ENCODE measurements at places on chromosomes 7 and 10. TPM values are rescaled to one million over a fixed set of nuclear protein-coding genes. Genes with fewer than 3 reads are reported as not detected.

- no peak for ATAC-seq
Measured at GRCh38 chr10:70781461-70782051, 3.6 kb downstream of the TBATA start.

The TMEM270 gene
- total RNA-seq = not detected

DNA sequence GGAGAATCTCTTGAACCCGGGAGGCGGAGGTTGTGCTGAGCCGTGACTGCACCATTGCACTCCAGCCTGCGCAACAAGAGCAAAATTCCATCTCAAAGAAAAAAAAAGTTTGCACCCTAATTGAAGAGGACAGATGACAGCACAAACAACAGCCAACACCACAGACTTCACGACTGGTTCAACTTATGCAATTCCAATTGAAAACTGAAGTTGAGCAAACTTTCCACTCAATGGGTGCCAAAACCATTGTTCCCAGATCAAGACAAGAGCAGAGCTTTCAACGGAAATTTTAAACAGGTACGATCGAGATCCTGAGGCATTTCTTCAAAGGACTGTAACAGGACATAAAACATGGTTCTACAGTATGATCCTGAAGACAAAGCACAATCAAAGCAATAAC, 149.7 kb downstream of the KMT2E start:
- no peak for ATAC-seq

DNA sequence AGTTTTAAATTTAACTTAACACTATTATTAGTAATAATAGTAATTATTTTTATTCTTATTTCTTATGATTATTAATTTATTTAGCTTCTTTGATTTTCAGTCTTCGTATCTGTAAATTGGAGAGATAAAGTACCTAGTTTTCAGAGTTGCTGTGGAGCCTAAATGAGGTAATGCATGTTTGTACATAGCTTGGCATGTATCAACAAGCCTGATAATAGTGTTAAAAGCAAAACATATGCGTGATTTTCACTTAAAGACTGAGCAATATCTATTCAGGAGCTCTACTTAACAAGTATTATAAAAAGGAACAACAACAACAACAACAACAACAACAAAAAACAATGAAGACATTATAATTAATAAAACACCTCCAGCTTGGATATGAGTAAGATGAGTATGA, 12.4 kb downstream of the CALCR start:
- ATAC-seq = no peak

The DOCK1 gene
- total RNA-seq = 28.6 TPM

- ATAC-seq = peak; percentile 44
Measured at GRCh38 chr10:63628526-63629362, 107.5 kb downstream of the REEP3 start.

- ATAC-seq = peak; percentile 43
Measured at GRCh38 chr10:122142641-122143237, 128.4 kb upstream of the BTBD16 start.

- ATAC-seq = no peak
Measured at GRCh38 chr10:30784524-30784896, 155.0 kb upstream of the LYZL2 start.

DNA sequence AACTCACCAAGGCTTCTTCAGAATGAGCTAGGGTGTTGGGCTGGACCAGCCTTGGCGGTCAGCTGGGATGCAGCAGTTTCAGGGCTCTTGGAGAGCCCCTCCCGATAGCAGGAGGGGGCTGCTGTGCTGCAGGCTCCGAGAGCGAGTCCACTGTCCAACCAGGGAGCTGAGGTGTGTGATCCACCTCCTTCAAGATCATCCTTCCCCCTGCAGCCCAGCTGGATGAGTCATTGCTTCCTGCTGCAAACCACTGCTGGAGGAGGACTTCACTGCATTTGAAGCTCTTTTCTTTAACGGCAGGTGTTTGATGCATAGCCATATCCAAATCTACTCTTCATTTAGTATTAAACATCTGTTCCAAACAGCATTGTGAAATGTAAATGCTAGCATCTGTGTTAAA, 54.2 kb upstream of the EBF3 start:
- peak; percentile 84 for ATAC-seq

- no peak for ATAC-seq
Measured at GRCh38 chr7:46192271-46192670, 271.2 kb upstream of the IGFBP3 start.

DNA sequence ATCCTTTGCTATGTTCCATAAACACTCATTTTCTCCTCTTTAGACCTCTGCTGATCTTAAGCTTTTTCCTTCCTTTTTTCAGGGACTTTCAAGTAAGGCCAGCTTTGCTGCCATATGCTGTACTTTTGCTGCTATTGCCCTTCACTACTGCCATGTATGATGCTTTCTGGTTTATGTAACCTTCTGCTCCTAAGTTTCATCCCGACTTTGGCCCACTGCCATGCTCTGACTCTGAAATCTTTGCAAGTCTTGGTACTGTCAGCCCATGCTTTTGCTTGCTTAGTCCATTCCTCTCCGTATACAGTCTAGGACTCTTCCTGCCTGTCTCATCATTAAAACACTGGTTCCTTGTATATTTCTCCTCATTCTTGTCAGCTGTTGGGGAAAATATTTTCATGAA, 152.4 kb downstream of the RNF133 start:
- ATAC-seq = no peak

DNA sequence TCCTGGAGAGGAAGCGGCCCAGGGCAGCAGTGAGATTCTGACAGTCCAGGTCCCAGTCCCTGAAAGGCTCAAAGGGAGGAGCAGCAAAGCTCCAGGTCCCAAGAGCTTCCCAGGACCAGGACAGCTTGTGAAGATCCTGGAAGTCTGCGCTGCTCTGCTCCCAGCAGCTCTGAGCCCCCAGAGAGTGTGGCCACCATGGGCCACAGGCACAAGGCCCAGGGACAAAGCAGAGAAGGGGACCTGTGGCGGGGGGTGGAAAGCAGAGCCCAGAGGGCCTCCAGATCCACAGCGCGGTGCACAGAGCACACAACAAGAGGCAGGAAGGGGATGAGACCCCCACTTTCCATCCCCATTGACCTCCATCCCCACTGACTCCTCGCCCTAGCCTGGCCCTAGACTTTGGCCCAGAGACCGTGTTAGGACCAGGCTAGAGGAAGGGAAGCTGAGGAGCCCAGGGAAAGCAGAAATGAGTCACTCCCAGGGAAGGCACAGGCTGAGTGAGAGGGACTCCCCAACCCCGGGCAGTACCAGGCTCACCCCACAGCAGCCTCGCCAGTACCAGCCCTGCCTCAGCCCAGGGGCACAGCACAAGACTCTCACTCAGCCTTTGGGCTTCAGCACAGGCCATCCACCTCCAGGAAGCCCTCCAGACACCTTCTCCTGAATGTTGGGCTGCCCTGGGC, 75.5 kb downstream of the GRID1 start:
- ATAC-seq = no peak

GRCh38 chr10:58700591-58700990, 187.9 kb downstream of the BICC1 start:
- ATAC-seq = no peak

GRCh38 chr7:42502022-42502421, 265.0 kb upstream of the GLI3 start:
- ATAC-seq = peak; percentile 57

DNA sequence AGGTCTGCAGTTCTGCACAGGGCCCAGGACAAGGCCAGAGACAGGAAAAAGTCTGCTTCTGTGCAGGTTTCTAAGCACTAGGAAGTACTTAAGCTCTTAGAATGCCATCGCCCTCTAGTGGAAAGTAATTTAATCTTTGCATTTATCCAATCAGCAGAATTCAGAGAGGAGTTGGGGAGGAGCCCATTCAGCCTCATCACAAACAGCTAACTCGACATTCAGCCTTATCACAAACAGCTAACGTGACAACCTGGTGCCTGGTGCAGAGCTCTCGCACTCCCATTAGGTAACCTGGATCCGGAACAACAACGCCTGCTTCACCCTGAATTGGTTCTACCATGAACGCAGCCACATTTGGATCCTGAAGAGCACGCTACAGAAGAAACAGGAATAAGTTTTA, 15.2 kb downstream of the OAT start:
- ATAC-seq = peak; percentile 74

- ATAC-seq = no peak
Measured at GRCh38 chr7:14069961-14070360, 80.5 kb upstream of the ETV1 start.

DNA sequence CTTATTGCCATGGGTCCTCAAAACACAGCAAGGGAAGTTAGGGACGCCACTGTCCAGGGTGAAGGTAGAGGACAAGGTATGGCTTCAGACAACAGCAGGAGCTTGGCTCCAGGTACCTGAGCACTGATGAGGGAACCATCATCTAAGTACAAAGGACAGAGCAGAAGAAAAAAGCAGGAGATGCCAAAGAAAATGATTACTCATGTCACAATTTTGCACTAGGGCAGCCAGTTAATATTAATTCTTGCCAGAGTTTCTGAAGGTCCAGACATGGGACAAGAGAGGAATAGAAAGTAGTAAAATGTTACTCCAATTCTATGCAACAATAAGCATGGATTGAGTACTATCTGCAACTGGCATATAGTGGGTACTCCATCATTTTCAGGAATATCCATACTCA, 14.1 kb downstream of the PTN start:
- ATAC-seq = no peak

- ATAC-seq = no peak
Measured at GRCh38 chr7:130458257-130458656, 17.4 kb upstream of the CEP41 start.

The BICC1 gene
- total RNA-seq = 28.2 TPM

DNA sequence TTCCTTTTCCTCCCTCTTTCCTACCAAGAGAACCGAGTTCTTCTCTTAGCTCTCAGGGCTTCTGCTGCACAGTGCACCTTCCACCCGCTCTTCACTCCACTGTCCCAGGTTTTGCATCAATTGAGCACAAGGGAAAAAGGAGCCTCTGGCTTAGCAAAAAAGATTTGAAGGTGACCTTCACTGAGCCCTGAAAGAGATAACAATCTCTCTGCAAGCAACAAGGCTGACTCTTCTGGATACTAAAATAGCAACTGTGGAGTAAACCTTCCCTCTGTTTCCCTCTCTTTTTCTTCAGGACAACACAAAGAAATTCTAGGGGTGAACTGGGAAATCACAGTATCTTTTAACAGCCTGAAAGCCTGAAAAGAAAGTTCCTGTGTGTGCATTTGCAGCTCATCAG, 354.7 kb upstream of the PODXL start:
- no peak for ATAC-seq

- no peak for ATAC-seq
Measured at GRCh38 chr10:17989908-17990767, 38.4 kb downstream of the SLC39A12 start.

DNA sequence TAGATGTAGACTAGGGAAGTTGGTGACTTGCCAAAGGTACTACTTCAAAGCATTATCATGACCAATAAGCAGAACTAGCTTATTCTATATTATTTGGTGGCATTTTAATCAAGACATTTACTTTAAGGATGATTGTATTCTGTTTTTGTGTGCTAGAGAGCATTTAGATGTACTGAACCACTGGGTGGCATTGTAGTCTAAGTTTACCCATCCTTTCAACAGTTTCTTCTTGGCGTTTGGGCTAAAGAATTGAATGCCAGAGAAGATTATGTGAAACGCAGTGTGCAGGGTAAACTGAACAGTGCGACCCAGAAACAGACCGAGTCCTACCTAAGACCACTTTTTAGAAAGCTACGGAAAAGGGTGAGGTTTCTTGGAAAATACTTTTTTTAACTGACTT, 26.8 kb downstream of the PRPF18 start:
- ATAC-seq = no peak

- no peak for ATAC-seq
Measured at GRCh38 chr7:29354340-29354739, 159.8 kb downstream of the CHN2 start.

GRCh38 chr10:2985729-2986232, 81.6 kb upstream of the PFKP start:
- peak; percentile 93 for ATAC-seq

The VWDE gene
- not detected for total RNA-seq

- ATAC-seq = no peak
Measured at GRCh38 chr10:69439350-69439739, 11.9 kb upstream of the TSPAN15 start.

The LGI1 gene
- 0.69 TPM for total RNA-seq

The C7orf25 gene
- total RNA-seq = 12.1 TPM

DNA sequence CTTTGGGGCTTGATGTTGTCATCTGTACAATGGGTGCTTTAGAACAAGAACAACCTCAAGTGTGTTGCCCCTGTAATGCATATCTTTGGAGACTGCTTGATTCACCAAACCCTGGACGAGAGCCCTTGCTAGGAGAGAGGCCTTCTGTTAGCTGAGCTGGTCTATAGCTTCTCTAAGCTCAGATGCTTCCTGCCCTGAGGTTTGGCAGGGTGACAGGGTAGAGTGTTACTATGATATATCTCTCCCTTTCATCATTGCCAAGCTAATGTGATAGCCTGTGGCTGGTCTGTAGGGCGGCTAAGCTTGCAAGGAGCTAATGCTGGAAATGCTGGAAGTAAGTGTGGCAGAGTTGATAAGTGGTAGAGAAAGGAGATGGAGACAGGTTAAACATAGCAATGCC, 364.1 kb downstream of the RPS24 start:
- no peak for ATAC-seq

The UNCX gene
- total RNA-seq = 0.21 TPM

DNA sequence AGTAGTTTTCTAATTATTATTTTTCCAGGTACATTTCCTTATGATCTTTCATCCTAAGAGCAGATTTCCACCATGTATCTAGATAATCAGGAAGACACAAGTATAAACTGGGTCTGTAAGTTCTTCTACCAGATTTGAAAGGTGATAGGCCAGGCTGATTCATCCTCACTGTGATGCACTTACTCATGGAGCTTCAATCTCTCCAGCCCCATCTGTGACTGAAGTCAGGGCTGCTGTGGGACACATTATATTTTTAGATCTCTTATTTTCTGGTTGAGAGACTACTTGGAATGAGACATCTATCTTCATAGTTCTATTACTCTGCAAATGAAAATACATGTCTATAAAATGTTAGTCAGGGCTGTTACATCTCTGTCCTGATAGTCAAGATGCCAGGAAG, 85.5 kb upstream of the SLC25A13 start:
- no peak for ATAC-seq

- ATAC-seq = no peak
Measured at GRCh38 chr7:77837275-77837674, 38.7 kb downstream of the PHTF2 start.

- ATAC-seq = no peak
Measured at GRCh38 chr7:85054306-85054705, 132.6 kb downstream of the SEMA3D start.

The SAP25 gene
- total RNA-seq = 2.8 TPM

The INMT gene
- total RNA-seq = not detected

The HABP2 gene
- 0.20 TPM for total RNA-seq

Measured in motor neuron (in vitro differentiated cells).